AG20443 (cell line): ENCODE measurements at places on chromosomes 5 and 9.

GRCh38 chr5:149724130-149724840 lies 5.8 kb upstream of the PPARGC1B start:
- no peak for DNase-seq

DNA sequence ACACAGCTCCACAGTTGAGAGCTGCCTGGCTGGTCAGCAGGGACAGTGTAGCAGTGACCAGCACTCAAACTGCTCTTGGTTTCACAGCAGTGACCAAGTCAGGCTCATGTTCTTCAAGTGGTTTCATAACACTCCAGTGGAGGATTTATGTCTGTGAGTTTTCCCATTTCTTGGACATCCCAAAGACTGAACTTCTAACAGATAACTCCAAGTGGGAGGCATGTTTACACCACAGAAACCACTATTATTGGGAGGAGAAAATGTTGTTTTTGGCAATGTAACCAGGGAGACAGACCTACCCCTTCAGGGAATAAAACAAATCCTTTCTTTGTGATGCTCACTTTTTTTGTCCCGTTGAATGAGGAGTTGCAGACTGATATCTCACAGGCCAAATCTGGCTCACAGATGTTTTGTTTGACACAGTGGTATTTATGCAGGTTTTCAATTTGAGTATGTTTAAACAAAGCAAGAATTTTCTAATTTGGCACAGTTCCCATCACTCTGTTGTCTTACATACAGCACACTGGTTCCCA lies 141.5 kb downstream of the RMI1 start:
- DNase-seq, result peak; percentile 47

GRCh38 chr9:70529833-70530232 lies 115.4 kb upstream of the KLF9 start:
- no peak for DNase-seq

DNA sequence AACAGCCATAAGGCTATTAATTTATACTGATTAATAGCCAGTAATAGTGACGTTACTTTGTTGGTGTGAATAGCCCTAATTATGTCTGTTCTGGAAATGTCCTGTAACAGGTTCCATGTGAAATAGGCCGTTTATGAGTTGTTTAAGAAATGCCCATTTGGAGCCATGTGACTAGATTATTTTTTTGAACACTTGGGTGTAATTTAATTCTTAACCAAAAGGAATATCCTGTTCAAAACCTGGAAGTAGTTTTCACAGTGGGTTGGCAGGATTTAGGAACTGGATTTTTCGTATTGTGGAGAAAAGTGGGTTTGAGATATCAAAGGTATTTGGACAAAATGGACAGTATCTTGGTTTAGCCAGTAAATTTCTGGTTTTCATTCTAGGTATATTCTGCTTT lies 1.3 kb downstream of the TENT2 start:
- DNase-seq, result no peak

- peak; percentile 50 for DNase-seq
Measured at GRCh38 chr5:73405691-73406090, 42.9 kb downstream of the FOXD1 start.

GRCh38 chr5:87576867-87577266 lies 164.1 kb upstream of the CCNH start:
- DNase-seq, result no peak

DNA sequence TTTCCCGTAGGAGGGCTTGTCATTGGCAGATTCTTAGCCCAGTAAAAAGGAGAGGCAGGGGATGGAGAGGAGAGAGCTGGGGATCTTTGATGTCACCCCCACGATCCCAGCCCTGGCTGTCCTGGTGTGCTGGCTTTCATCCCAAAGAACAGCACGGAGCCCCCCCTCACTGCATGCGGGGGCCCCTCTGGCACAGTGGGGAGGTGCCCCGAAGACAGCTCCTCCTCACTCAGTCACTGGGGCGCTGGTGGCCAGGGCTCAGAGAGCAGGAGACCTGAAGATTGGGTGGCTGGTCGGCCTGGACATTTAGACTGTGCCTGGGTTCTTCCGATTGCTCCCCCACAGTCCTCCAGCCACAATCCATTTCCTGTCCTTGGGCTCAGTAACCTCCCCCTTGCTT lies 207.5 kb downstream of the MELK start:
- DNase-seq, result no peak

- no peak for DNase-seq
Measured at GRCh38 chr5:96459313-96460121, 26.5 kb upstream of the PCSK1 start.

GRCh38 chr9:99762470-99762869 lies 59.2 kb upstream of the NR4A3 start:
- no peak for DNase-seq

DNA sequence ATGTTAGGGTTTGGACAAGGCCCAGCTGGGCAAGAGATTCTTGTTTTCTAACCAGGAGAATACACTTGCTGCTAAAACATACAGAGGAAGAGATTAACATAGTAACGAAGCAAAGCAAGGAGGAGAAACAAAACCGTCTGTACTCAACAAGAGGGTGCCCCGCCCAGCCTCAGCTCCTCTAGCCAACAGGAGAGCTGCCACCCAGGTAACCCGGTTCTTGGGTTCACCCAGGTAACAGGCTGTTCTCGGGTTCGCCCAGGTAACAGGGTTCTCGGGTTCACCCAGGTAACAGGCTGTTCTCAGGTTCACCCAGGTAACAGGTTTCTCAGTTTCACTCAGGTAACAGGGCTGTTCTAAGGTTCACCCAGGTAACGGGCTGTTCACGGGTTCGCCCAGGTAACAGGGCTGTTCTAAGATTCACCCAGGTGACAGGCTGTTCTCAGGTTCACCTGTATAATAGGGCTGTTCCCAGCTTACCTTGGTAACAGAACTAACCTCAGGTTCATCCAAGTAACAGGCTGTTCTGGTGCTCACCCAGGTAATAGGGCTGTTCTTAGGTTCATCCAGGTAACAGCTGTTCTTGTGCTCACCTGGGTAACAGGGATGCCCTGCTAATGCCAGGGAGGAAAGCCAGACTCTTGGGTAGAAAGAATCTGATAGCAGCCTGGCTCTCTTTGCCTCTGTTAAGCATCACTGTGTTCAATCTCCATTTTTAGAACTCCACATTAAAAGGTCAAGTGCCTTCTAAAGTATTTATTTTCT lies 271.6 kb downstream of the SYK start:
- no peak for DNase-seq

DNA sequence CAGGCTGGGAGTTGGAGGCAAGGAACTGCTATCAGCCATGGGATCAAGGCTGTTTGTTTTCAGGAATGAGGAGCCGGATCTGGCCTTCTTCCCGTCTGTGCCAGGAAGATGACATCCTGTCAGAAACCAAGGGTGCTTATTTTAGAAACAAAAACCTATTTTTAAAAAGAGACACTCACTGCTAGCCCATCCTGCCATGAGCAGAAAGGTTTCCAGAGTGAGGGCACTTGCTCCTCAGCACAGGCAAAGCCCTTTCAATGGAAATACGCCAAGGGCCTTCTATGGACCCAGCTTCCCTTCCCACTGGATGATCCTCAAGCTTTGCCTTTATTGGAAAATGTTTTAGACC lies 132.6 kb upstream of the FSTL4 start:
- DNase-seq, result no peak

DNA sequence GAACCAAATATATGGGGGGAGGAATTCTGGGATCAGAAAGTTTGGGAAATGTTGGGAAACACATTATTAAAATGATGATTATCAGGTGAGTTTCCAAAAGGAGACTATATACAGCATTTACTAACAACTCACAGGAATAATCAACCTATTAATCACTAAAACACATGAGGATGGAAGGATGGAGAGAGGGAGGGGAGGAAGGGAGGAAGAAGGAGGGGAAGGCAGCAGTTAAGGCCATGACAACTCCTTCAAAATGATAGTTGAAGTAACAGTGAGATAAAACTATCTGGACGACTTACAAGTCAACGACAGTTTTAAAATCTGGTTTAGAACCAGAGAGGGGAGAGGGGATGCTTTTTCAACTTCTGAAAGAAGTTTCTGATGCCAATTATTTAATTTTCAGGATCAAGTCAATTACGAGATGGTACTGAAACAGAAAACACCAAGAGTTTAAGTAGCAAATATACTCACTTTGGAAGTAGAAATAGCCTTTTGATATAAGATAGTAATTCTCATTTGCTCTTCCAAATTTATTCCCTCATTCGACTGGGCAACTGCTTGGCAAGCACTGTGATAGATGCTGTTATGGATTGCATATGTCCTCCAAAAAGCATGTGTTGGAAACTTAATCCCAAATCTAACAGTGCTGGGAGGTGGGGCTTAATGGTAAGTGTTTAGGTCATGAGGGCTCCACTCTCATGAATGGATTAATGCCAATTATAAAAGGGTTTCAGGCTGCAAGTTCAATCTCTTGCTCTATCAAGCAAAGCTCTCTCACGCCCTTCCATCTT lies 30.4 kb downstream of the FBXW11 start:
- DNase-seq, result no peak

DNA sequence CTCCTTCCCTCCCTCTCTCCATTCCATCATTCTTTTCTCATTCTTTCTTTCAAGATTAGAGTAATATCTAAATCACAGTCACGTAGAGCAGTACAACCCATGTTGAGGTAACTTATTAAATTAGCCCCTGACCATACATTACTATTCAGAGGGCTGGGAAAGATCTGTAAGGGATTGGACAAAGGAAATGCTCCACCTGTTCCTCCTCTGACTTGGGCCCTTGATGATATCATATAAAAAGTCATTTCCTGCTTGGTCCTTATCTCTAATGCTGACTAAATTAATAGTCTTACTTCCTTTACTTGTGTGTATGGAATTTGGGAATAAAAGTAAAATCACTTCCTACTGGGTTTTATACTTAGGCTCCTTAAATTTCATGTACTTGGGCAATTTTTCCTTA lies 40.8 kb downstream of the SNX18 start:
- DNase-seq, result no peak

DNA sequence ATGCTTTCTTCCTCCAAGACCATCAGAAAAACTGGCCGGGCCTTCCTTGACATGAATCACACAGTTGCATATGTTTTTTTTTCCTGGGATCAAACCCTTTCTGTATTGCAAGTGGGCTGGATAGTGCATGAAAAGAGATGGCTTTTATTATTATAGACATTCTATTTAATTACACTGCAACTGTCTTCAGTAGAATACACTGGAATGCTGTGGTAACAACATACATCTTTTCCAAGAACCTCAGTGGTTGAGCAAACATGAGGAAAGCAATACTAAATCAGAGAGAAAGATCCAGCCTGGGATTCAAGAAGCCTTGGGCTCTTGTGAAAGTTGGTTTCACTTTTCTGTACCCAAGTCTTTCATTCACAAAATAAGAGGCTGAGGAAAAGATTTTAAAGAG lies 193.0 kb downstream of the DMAC1 start:
- no peak for DNase-seq

DNA sequence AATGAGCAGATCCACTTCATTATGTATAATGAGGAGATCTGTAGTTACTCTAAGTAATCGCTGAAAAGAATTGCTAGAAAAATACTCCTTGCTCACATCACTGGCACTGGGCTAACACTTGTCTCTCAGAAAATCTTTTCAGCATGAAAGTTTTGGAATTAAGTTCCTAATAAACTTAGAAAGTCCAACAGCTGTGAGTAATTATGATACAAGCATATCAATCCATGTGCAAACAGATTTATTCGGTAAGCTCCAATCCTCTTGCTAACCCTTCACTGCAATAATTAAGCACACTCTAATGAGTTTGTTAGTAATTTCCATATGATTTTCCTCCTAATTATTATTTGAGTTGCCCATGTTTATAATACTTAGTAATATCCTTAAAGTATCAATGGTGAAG lies 652.6 kb upstream of the WWC1 start:
- no peak for DNase-seq

DNA sequence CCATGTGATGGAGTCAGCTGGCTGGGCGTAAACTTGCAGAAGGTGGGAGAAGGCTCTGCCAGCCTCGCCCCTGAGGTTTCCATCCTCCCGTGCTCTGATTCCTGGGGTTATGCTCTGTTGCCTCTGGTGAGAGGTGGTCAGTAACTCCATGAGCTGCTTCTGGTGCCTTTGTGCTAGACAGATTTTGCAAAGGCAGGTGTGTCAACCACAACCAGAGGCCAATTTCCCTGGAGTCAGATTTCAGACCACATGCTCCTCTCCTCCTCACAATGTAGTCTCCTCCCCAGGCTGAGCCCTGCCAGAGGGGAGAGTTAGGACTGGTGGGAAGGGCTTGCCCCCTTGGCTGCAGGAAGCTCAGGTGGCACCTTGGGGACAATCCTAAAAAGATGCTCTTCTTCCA lies 38.8 kb upstream of the TENT4A start:
- no peak for DNase-seq

DNA sequence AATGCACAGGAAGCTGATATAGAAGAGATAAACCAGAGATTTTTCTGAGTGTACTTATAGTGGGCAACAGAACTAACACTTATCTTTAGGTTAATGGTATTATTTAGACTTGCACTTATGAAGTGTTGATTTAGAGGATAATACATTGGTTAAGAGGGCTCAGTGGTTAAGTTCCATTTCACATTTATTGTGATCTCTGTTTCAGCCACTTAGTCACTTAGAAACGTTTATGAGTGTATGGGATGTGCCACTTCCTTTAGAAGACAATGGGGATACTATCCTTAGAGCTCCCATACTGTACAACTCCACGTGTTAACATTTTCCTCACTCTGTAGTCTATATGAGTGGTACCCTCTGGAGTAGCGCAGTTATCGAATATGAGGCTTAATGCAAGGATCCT lies 57.5 kb downstream of the PIP5K1B start:
- DNase-seq, result no peak

DNA sequence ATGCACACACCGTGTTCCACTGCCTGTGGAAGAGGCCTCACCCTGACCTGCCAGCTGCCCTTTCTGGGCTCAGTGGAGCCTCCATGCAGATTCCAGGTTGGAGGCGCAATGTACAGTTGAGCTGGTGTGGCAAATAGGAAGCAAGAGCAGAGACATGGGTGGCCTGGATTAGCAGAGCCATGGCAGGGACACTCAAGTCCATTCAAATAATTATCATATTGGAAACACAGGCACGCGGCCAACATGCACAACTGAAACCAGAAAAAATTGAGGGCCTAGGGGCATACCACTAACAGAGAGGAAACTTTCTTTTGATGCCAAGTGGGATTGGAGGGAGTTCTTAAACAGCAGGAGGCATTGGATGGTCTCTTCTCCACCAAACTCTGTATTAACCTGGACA lies 35.8 kb downstream of the OTULINL start:
- DNase-seq, result no peak

DNA sequence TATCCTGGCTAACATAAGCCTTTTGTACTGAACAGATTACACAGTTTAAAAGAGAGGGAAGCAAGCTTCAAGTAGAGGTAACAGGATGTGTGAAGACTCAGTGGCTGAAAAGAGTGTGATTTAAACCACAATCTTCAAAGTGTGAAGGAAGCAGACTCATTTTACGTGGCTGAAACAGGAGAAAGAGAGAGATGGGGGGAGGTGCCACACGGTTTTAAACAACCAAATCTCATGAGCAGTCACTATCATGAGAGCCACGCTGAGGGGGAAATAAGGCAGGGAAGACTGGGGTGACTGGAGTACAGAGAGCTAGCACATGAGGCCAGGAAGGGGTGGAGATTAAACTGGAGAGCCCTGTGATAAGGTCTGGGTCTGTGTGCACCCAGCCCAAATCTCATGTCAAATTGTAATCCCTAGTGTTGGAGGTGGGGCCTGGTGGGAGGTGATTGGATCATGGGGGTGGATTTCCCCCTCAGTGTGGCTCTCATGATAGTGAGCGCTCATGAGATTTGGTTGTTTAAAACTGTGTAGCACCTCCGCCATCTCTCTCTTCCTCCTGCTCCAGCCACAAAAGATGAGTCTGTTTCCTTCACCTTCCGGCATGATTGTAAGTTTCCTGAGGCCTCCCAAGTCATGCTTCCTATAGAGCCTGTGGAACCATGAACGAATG lies 318.6 kb upstream of the CD180 start:
- DNase-seq, result no peak

GRCh38 chr9:96057155-96057554 lies 181.7 kb downstream of the ERCC6L2 start:
- no peak for DNase-seq
